Psoas muscle (tissue), 8 donors: ENCODE measurements at places on chromosomes 4 and X.

- DNase-seq: no peak
Measured at GRCh38 chr4:157838366-157838765, 334.5 kb downstream of the GASK1B start.

- DNase-seq: no peak
Measured at GRCh38 chrX:106499473-106499872, 112.3 kb upstream of the RADX start.

DNA sequence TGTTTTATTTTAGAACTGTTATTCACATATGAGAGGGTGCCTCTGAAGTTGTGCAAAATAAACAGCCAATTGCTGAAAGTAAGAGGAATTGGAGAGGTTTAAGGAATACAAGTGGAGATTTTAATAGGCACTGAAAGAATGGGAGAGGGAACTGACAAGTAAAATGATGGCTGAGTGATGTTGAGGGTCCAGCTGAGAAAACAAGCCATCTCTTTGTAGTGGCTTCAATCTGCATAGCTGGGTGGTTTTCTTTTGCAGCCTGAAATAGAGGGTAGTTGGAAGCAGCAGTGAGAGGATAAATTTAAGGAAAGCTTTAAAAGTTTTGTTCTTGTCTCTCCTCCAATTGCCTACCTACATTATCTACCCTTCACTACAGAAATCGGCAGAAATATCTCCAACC, 106.7 kb upstream of the DGKK start:
- DNase-seq: no peak

GRCh38 chrX:133190877-133191738, 27.0 kb downstream of the TFDP3 start:
- no peak for DNase-seq

GRCh38 chr4:173345648-173346047, 11.5 kb upstream of the HMGB2 start:
- DNase-seq: no peak

GRCh38 chr4:83417566-83417965, 38.1 kb downstream of the HELQ start:
- no peak for DNase-seq

GRCh38 chr4:38223782-38224236, 263.6 kb downstream of the PTTG2 start:
- DNase-seq: no peak

DNA sequence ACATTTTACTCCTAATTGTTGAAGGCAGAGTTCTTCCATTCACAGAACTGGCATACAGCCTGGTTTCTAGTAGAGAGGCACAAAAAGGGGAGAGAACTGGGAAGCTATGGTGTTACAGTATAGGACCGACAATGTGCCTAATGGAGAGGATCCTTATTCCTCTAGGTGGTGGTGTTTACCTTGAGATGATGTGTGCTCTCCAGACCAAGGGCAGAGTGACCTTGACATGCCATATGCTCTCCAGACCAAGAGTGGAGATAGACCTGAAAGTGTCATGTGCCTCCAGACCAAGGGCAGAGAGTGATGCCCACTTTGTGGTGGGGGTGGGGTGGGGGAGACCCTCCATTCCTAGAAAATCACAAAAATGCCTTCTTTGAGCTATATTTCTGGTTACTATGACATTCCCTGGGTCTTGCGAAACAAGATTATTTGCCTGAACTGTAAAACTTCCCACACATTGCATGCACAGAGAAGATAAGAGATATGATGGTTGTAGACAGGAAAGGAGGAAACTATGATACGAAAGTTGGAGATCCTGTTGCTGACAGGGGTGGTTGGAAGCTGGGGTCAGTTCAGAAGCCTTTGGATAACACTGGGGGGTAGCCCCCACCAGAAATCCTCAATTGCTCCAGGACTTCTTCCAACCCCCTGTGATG, 119.7 kb downstream of the TEX13C start:
- DNase-seq: no peak
